ENCODE measurements at places on chromosomes 7 and 10.

- DNase-seq = no peak
Measured at GRCh38 chr10:26556748-26557640, 118.9 kb downstream of the APBB1IP start.

DNA sequence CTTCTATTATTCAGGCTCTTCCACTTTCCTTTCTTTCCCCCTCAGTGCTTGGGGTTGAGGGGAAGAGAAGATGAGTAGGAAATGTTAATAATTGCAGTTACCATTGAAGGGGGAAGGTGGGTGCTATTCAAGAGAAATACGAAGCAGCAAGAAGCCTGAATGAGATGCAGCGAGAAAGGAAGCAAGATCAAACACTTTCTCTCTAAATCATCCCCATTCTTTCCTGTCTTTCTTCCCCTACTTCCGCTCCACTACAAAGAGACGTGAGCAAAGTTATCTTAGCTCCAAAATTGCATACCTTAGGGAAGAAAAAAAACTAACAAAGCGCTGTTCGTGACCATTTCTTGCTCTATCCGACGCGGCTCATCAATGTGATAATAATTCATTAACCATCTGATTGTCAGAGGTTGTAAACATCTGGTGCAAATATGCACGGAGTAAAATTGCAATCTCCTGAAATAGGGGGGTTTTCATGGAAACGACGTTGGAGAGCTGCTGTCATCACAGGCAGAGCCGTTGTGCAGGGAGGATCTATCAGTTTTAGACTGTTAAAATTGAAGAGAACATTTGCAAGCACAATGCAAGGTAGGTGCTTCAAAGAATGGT is 15.2 kb upstream of the PARD3 start:
- DNase-seq = no peak

DNA sequence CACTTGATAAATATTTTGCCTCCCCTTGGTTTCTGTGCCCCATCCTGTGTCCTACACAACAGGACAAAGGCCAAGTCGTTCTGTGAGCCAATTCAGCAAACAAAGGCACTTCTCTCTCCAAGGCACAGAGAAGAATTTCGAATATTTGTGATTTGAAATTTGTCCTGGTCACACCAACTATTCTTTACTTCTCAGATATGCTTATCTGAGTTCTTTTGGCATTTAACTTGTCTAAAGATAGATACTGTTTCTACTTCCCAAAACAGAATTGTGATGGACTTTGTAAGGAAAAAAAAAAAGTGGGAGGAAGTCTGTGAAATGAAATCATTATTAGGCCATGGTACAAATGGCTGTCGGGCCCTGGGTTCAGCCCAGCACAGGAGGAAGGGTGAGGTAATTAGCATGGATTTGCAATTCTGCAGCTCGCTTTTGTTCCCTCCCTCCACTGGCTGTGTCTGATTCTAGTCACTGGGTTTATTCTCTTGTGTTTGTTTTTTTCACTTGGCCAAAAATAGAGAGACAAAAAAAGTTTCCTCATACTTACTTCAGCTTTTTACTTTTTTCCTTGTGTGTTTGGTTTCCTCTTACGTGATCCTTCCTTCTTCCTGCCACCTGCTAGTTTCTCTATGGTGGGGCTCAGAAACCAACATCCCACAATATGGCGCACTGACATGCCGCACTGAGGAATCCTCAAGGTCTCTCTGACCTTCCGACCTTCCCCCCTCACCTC is 108.2 kb upstream of the MKLN1 start:
- DNase-seq = no peak

- no peak for DNase-seq
Measured at GRCh38 chr10:53463539-53463938, 691.0 kb upstream of the MBL2 start.

GRCh38 chr10:106958589-106959361 is 205.7 kb downstream of the SORCS1 start:
- no peak for DNase-seq

DNA sequence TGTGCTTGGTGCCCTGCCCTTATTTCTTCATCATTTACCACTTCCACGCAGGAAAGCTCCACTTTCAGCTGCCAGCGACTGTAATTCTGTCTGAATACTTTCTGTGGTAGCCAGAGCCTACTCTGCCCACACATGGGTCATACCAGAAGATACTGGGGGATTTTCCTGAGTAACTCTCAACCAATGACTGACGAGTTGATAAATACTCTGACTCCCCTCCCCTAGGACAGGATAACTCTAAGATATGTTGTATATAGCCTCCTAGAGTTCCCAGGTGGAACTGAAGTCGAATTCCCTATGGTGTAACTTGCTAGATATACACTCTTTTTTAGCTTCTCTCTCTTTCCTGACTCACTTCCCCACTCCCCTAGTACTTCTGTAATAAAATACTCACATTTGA is 29.8 kb downstream of the SEM1 start:
- DNase-seq = no peak

GRCh38 chr7:138663725-138664710 is 37.1 kb downstream of the SVOPL start:
- DNase-seq = peak; percentile 8

- DNase-seq = no peak
Measured at GRCh38 chr7:47313564-47313963, 268.3 kb downstream of the TNS3 start.

- no peak for DNase-seq
Measured at GRCh38 chr10:77247031-77247990, 390.3 kb downstream of the KCNMA1 start.

GRCh38 chr10:93604146-93604545 is 3.1 kb upstream of the RBP4 start:
- no peak for DNase-seq
